Uterine smooth muscle cell (primary cell): ENCODE measurements at places on chromosomes 7 and 10. TPM values are rescaled to one million over a fixed set of nuclear protein-coding genes. Genes with fewer than 3 reads are reported as not detected.

The WBP1L gene
- 39.2 and 51.7 TPM in 2 replicates for total RNA-seq

The TET1 gene
- total RNA-seq, result 2.0 and 2.5 TPM in 2 replicates

The KDM7A gene
- total RNA-seq, result 4.3 and 7.1 TPM in 2 replicates

The LIPN gene
- not detected in 2 replicates for total RNA-seq

The ARID5B gene
- 49.0 and 54.4 TPM in 2 replicates for total RNA-seq

The EXOC4 gene
- total RNA-seq, result 97.5 and 100 TPM in 2 replicates

The PRKCQ gene
- 0.12 and 0.22 TPM in 2 replicates for total RNA-seq

The TSPAN12 gene
- 1.2 and 1.7 TPM in 2 replicates for total RNA-seq

The TBXAS1 gene
- total RNA-seq, result 0.62 TPM in 1 of 2 replicates, not detected in the other

The NAT16 gene
- under 0.01 and 0.33 TPM in 2 replicates for total RNA-seq

The NXPH1 gene
- total RNA-seq, result not detected in 2 replicates

The RET gene
- total RNA-seq, result 1.9 and 3.5 TPM in 2 replicates
